Forelimb muscle (tissue), 1 donor: ENCODE measurements at places on chromosomes 6 and 20. TPM values are rescaled to one million over a fixed set of nuclear protein-coding genes. Genes with fewer than 3 reads are reported as not detected.

The COL9A1 gene
- polyA plus RNA-seq, result 6.1 TPM

- no peak for DNase-seq
Measured at GRCh38 chr6:4941782-4942672, 61.8 kb downstream of the RPP40 start.

- DNase-seq, result no peak
Measured at GRCh38 chr6:79671600-79672266, 40.6 kb downstream of the SH3BGRL2 start.

- DNase-seq, result no peak
Measured at GRCh38 chr20:36493051-36493800, 48.1 kb upstream of the MYL9 start.
